ENCODE measurements at places on chromosomes 16 and 17.
A peak's percentile ranks its signal among the peaks of the same experiment; 100 is the strongest.

DNA sequence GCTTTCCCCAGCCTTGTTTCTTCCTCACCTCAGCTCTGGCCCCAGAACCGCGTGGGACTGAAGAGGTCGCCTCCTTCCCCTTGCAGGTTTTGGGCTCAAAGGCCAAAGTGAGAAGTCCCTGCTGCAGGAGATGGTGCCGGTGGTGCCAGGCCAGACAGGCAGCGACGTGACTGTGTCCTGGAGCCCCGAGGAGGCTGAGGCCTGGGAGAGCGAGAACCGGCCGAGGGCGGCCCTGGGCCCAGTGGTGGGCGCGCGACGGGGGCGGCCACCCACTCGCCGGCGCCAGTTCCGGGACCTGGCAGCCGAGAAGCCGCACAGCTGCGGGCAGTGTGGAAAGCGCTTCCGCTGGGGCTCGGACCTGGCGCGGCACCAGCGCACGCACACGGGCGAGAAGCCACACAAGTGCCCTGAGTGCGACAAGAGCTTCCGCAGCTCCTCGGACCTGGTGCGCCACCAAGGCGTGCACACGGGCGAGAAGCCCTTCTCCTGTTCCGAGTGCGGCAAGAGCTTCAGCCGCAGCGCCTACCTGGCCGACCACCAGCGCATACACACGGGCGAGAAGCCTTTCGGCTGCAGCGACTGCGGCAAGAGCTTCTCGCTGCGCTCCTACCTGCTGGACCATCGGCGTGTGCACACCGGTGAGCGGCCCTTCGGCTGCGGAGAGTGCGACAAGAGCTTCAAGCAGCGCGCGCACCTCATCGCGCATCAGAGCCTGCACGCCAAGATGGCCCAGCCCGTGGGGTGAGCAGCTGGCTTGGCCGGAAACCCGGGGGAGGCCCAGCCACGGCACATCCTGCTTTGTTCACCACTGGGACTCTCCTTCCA lies 6.0 kb downstream of the ZNF213 start:
- DNase-seq: no peak

DNA sequence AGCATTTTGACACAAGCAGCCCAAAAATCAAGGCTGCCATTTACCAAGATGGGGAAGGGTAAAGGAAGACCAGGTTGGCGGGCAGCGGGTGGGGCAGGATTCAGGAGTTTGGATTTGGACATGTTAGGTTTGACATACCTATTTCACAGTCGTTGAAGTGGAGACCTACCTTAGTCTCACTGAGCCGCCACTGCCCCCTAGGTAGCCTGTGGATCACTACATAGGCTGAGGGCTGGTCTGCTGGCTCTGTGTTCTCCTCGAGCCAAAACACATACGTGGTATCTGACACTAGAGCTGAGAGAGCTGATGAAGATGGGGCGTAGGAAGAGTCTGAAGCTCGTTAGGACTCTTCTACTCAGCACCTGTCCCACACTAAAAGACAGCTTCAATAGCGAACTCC lies 115.1 kb downstream of the HIC1 start:
- DNase-seq: no peak

GRCh38 chr16:67917852-67918236 lies 13.8 kb downstream of the CTRL start:
- DNase-seq: peak; percentile 46

DNA sequence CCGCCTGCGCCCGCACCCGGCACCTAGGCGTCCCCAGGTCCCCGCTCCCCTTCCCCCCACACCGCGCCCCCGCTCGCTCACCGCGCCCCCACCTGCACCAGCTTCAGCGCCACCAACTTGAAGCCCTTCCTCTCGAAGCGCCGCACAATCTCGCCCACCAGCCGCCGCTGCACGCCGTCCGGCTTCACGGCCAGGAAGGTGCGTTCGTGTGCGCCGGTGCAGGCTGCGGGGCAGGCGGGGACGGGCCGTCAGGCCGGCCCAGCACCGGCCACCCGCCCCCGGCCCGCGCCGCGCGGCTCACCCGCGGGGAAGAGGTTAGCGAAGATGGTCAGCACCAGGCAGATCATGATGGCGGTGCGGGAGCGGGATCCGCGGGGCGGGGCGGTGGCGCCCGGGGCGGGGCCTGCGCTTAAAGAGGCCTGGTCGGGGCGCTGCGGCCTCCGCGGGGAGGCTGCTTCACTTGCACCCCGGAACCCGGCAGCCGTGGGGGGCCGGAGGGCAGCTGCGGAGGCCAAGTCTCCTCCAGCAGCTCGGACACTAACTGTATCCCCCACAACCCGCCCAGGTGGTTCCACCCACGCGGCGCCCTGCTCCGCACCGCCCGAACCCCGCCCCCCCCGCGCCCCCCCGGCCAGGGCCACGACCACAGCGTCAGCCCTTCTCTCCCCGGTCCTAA lies at the start of gene NME3:
TSS of gene NME3 (minus strand) at position 356 of the 676 bp plus-strand sequence. CDS start at position 347, 9 bp downstream.
- peak; percentile 73 for DNase-seq

DNA sequence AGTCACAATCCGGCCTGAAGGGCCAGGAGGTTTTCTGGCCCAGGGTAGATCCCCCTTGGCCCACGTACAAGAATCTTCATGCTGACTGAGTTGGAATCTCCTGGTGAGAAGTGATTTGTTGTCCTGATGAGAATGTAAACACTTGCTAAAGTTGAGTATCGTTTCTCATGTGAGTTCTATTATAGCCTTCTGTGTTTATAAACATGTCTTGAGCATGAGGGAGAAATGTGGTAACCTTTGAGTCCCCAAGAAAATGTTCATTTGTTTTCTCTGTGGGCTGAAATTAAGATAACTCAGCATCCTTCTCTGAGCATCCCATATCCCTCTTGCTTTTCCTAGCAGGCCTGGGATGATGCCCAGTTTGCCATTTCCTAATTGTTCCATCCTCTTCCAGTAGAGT lies 204.8 kb downstream of the FTO start:
- DNase-seq: no peak

DNA sequence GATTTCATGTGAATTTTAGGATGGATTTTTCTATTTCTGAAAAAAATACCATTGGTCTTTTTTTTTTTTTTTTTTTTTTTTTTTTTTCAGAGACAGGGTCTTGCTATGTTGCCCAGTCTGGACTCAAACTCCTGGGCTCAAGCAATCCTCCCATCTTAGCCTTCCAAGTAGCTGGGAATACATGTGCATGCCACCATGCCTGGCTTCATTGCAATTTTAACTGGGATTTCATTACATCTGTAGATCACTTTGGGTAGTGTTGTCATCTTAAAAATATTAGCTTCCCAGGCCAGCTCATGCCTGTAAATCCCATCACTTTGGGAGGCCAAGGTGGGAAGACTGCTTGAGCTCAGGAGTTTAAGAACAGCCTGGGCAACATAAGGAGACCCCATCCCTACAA lies 54.8 kb downstream of the TOM1L2 start:
- DNase-seq: no peak

GRCh38 chr17:46901291-46901690 lies 21.7 kb upstream of the GOSR2 start:
- no peak for DNase-seq

- DNase-seq: no peak
These were observed 18.2 kb downstream of the ZNF213 start for GRCh38 chr16:3152991-3153368.

- no peak for DNase-seq
These were observed 457.6 kb upstream of the ZFHX3 start for GRCh38 chr16:73505577-73505976.

DNA sequence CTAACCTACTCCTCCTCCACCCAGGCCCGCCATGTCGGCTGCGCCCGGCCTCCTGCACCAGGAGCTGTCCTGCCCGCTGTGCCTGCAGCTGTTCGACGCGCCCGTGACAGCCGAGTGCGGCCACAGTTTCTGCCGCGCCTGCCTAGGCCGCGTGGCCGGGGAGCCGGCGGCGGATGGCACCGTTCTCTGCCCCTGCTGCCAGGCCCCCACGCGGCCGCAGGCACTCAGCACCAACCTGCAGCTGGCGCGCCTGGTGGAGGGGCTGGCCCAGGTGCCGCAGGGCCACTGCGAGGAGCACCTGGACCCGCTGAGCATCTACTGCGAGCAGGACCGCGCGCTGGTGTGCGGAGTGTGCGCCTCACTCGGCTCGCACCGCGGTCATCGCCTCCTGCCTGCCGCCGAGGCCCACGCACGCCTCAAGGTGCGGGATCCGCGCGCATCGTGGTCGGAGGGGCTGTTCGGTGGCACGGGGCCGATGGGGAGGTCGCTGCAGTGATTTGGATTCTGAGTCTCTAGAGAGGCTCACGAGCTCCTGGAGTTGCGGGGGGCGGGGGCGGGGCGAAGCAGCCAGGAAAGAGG lies 878 bp downstream of the TRIM72 start:
- DNase-seq: no peak

- no peak for DNase-seq
These were observed 37.8 kb downstream of the KLHDC4 start for GRCh38 chr16:87728026-87728425.

DNA sequence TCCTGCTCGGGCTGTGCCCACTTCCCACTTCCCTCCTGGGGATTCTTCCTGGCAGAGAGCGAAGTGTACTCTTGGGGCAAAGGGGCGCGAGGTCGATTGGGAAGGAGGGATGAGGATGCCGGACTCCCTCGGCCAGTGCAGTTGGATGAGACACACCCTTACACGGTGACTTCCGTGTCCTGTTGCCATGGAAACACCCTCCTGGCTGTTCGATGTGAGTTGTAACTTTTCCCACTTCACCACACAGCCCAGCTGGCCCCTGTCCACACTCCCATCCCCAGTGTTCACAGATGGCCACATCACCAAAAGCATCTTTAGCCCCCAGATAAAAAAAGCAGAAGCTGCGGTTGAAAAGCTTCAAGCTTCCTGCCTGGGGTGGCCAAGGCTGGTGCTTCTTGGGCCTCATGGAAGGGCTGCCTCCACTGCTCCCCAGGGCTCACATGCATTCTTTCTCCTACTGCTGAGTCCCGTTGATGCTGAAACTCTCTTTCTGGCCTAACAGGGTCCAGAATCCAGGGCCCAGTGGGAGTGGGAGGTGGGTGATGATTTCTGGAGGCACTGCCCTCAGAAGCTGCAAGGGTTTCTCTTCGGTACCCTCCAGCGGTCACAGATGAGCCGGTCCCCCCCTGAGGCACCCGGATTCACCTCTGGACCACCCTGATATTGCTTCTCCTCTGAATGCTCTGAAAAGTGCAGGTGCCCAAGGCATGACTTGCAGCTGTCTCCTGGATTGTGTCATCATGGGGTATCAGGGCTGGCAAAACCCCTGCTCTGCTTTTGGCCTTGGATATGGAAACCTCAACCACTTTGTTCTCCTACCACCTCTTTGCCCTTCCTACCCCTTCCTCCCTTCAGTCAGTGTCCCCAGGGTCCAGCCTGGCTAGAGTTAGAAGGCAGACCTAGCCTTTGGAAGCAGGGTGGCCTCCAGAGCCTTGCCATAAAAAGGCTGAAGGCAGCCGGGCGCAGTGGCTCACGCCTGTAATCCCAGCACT lies 2.2 kb upstream of the TRAF4 start:
- no peak for DNase-seq

GRCh38 chr17:50471009-50471905 lies 2.6 kb upstream of the CHAD start:
- DNase-seq: no peak

DNA sequence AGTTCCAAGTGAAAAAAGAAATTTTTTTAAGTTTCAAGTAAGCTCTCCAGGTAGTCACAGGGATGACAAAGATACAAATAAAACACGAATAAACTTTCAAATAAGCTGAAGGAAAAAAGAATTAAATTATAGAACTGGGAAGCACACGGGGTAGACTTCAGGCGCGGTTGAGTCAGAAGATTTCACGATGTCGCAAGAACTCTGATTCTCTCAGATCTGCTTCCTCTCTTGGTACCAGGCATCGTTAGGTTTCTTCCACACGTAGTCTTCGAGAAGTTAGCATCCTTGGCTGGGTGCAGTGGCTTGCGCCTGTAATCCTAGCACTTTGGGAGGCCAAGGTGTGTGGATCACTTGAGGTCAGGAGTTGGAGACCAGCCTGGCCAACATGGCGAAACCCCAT lies 784.1 kb upstream of the RBFOX1 start:
- DNase-seq: no peak

- no peak for DNase-seq
These were observed 5.5 kb downstream of the CCL17 start for GRCh38 chr16:57409870-57410587.

- DNase-seq: no peak
These were observed 585.1 kb upstream of the CDH5 start for GRCh38 chr16:65781363-65781762.

DNA sequence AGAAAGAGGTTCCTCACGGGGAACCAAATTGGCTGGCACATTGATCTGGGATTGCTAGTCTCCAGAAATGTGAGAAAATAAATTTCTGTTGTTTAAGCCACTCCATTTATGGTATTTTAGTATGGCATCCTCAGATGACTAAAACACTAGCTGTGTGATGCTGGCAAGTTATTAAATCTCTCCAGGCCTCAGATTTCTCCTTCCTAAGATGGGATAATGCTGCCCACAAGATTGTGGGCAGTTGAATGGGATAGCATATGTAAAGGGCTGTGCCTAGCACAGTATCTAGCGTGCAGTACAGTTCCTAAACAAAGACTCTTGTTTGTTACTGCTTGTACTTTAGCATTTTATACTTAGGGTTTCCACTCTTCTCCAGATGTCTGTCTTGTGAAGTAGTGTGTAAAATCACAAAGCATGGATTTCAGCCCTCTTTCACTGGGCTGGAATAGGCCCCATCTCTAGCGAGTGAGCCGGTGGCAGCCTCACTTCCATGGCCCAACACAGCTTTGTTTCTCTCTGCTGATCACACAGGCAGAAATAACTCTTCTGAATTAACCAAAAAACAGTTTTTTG lies 38.2 kb upstream of the PHAF1 start:
- DNase-seq: no peak

- no peak for DNase-seq
These were observed 9.1 kb downstream of the TSC2 start for GRCh38 chr16:2056681-2057407.

- no peak for DNase-seq
These were observed 219.8 kb downstream of the KATNIP start for GRCh38 chr16:27769561-27770255.

DNA sequence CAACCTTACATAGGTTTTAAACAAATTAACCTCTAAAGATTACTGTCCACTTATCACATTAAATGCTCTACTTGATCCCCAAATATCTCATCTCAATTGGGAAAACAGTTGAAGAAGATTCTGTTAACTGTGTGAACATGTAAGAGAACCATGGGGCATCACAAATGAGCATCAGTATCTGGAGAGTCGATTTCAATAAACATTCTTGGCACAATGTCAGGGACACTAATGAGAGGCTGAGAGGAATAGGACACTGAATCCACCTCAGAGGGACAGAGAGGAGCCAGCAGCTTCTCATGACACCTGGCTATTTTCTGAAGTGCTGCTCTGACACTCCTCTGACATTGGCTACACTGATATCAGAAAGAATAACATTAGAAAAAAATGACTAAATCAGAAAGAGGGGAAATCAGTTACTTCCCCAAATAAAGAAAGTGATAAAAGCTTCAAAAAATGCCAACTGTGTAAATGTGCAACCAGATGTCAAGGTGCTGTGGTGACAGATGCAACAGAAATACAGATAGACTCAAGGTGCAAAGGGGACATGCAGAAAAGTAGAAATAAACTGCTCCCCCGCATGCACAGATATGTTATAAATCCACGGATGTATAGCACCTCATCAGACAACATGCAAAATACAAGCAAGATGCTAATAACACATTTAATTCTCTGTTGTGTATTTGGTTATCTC lies 67.4 kb downstream of the SNX11 start:
- no peak for DNase-seq

GRCh38 chr16:86347090-86347489 lies 163.2 kb upstream of the FOXF1 start:
- DNase-seq: no peak

GRCh38 chr16:2157480-2158261 lies 2.1 kb downstream of the TRAF7 start:
- DNase-seq: no peak

All from activated T-cell treated with anti-CD3 and anti-CD28 coated beads for 24 hours (primary cell).